Karpas-422 (cell line): ENCODE measurements at places on chromosomes 7 and 10.
A peak's percentile ranks its signal among the peaks of the same experiment; 100 is the strongest.

DNA sequence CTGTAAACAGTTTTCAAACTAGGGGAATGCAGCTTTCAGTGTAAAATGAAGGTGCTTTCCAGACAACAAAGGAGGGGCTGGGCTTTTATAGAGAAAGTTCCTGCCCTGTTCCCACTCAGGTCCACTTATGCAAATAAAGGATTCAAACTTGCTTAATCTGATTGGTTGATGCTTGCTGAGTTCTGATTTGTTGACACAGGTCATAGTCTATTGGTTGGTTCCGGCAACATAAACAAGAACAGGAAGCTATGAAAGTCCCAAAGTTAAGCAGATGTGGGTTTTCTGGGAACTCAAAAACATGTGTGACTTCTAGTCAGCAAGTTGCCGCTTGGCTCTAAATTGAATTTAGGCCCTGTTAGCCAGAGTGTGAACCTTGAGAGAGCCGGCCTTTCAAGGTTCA is 194.2 kb upstream of the SVIL start:
- no peak for DNase-seq

GRCh38 chr10:73810735-73811465 is 498 bp downstream of the NDST2 start:
- DNase-seq, result peak; percentile 80

- no peak for DNase-seq
These were observed 16.3 kb downstream of the VOPP1 start for GRCh38 chr7:55556031-55556430.

- DNase-seq, result no peak
These were observed 108.6 kb downstream of the LRRC4 start for GRCh38 chr7:127922656-127923055.

DNA sequence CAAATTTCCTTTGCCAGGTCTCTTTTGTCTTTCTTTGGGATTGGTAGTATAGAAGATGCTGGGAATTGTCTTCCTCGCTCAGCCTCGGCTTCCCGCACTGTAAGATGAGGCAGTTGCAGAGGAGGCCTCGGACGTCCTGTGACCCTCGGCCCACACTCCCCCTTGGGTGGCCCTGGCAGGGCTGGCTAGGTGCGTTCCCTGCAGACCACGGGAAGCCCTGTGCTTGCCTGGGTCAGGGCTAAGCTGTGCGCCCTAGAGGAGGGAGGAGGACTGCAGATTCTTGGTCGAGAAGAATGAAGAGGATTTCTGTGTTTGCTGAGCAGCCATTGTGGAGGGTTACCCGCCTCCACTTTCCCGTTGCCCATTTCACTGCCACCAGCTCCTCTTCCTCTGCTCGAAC is 42.8 kb downstream of the WIPI2 start:
- DNase-seq, result no peak

DNA sequence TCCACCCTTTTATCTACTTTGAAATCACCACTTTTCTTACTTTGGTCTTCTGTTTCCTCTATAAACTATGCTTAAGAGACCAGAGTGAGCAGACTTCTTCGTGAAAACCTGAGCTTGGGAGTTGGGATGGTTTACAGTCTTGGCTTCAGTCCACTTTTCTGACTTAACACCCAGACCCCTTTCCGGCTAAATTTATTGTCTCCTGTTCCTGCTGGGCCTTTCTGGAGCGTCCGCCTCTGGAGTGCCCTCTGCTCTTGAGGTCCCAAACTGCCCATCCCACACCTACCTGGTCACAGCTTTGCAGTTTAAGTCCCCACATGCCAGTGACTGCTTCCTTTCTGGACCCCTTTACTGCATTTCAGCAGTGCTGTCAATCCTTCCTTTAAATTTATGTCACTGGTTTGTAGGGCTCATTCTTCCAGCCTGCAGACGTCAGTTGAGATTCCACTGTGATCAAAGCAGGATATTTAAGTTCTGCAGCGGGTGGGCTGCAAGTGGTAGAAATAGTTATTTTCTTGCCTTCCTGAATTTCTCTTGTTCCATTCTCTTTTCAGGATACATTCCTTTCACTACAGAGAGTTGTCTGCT is 80.3 kb downstream of the KAT6B start:
- DNase-seq, result no peak

DNA sequence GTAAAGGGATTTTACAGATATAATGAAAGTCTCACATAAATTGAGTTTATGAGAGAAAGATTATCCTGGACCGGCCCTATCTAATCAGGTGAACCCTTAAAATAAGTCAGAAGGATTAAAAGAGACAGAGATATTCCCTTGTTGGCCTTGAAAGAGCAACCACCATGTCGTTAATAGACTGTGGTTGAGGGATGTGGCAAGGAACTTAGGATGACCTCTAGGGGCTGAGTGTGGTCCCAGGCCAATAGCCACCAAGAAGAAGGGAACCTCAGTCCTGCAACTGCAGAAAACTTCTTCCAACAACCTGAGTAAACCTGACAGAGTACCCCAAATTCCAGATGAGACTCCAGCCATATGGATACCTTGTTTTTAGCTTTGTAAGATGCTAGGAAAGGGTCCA is 121.5 kb downstream of the POLR1F start:
- DNase-seq, result peak; percentile 44

DNA sequence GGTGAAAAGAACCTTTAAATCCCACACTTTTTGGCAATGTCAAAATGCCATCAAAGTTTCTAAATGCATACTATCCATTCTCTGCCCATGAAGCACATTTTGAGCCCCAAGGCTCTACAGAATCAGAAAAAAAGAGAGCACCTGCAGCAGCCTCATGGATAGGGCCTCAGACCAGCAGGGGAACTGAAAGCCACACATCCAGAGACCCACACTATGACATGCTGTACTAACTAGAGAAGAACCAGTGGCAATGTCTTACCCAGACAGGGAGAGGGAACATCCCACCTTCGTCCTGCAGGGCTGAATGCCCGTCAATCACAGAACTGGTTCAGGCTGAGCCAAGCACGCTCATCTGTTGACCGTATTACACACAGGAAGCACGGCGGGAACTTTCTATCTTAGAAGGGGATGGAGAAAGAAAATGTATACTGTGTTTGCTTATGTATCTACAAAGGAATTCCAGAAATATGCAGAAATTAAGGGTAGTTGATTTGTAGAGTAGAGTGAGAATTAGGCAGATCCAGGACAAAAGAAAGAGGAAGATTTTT is 237.2 kb downstream of the GLI3 start:
- no peak for DNase-seq

DNA sequence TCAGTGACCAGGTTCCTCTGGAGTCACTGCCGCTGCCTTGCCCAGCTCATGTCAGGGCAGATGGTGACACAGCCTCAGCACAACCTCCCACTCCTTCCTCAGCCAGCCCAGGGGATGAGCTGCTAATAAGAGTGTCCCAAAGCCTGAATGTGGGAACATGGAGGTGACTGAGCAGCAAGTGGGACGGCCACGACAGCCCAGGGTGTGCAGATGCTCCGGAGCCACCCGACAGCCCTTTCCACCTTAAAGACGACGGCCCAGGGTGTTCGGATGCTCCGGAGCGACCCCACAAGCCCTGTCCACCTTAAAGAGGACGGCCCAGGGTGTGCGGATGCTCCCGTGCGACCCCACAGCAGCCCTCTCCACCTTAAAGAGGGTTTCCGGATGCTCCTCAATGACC is 89.2 kb downstream of the DIP2C start:
- DNase-seq, result no peak

GRCh38 chr7:23445326-23445725 is 25.0 kb downstream of the IGF2BP3 start:
- no peak for DNase-seq

- DNase-seq, result no peak
These were observed 28.4 kb downstream of the BBS9 start for GRCh38 chr7:33157781-33158180.

DNA sequence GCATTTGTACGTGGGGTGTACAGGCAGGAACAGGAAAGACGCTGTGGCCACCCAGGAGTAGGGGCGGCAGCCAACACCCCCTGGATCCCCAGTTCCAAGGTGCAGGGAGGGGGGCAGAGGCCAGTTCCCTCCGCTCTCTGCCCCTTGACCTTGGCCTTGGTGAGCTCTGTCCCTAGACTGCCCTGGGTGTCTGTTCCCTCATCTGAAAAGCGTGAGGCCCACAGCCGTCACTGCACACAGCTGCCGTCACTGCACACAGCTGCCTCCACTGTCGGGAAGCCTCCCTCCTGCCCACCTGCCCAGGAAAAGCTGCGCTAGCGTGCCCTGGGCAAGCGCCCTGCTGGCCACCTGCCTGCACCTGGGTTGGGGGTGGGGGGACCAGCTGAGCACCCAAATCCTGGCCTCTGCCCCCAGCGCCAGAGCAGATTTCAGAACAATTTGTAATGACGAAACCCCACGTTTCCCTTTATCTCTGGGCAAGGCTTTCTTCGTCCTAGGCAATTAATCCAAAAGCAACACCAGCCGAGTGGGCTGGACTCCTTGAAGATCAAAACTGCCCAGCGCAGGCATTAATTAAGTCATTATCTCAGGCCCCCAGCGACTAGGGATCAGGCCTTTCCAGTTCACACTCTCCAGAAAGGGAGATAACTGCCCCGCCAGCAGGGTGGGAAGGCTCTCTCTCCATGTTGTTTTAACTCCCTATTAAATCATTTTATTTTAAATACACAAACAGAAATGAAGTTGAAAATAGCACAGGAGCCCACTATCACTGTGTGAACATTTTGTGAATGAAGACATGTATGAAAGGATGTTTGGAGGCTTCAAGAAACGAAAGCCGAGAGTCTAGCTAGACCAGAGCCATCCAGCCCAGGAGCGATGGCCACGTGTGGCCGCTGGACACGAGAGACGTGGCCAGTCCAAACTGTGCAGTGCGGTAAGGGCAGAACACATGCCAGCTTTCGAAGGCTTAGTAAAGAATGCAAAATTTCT is 4.0 kb upstream of the PDGFA start:
- no peak for DNase-seq

DNA sequence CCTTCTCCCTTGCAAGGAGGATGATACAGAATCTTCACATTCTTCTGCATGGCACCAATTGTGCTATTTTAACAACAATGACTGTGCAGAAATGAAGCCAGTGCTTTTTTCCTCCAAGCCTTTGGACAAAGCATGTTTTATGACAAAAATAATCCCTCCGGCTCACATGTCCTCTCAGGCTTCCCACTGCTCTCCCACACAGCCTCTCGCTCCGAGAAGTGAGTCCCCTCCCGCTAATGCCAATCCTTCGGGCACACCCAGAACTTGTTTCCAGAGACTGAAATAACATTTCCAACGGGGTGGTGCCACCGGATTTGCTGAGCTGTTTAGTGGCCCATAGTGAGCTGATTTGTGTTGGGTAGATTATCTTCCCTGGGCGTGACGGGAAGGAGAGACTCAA is 35.8 kb downstream of the RBM17 start:
- DNase-seq, result no peak

GRCh38 chr10:6141296-6142151 is 52.7 kb downstream of the RBM17 start:
- no peak for DNase-seq
